ENCODE measurements at places on chromosomes 6 and 20.
A peak's percentile ranks its signal among the peaks of the same experiment; 100 is the strongest.

DNA sequence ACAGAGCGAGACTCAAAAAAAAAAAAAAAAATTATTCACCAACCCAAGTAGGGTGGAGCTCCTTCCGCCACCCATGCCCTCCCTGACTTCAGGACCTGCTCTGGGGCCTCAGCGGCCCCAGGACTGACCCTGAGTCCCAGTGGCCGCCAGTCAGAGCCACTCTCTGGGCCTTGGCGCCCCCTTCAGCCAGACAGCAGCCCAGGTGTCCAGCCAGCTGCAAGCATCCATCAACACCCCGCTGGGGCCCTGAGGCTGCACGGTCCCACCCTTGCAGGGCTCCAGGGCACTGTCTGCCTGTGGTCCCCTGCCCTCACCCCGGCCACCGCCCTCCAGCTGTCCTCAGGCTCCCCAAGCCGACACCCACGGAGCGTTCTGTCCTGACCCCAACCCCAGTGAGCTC is 11.4 kb upstream of the KCNQ2 start:
- DNase-seq: no peak

GRCh38 chr20:1184638-1185315 is at the start of gene TMEM74B:
Gene TMEM74B (minus strand): TSS chr20:1184981. CDS start chr20:1183801, 1,180 bp downstream.
- DNase-seq: no peak

- no peak for DNase-seq
These were observed 579 bp downstream of the LRFN2 start for GRCh38 chr6:40586369-40587201.

GRCh38 chr6:128111096-128111495 is 210.2 kb upstream of the THEMIS start:
- no peak for DNase-seq

GRCh38 chr6:162856885-162857284 is 129.1 kb downstream of the PACRG start:
- no peak for DNase-seq

- DNase-seq: peak; percentile 65
These were observed 61.5 kb upstream of the HDDC2 start for GRCh38 chr6:125363039-125363823.

DNA sequence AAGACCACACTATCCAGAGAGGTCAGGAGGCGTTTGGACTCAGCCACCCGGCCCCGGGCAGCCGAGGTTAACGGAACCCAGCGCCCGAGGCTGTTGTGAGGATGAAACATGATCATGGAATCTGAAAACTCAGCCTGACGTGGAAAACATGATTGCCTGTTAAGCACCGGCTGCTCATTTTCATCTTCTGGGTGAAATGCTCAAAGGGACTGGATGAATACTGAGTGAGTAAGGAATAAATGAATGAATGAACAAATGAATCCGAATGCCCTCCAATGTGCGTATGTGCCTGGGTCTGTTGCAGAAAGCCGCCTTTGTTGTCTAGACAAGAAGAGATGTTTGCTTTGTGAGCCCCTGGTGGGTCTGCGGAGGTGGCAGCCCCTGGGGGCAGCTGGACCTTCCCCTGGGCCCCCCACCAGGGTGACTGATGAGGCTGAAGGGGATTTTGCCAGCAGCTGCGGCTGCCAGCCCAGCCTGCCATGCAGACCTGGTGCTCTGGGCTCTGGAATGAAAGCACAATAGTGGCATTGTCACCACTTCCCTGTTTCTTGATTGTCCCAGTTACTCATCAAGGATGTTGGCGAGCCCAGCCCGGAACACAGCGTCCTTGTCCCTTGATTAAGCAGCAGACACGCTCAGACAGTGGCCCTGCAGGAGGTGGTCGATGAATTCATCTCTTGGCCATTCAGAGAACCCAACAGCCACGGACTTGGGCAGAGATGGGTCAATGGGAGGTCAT is 211.1 kb downstream of the ANKRD60 start:
- peak; percentile 65 for DNase-seq

GRCh38 chr20:9507544-9508239 is 6.7 kb upstream of the LAMP5 start:
- DNase-seq: peak; percentile 47

DNA sequence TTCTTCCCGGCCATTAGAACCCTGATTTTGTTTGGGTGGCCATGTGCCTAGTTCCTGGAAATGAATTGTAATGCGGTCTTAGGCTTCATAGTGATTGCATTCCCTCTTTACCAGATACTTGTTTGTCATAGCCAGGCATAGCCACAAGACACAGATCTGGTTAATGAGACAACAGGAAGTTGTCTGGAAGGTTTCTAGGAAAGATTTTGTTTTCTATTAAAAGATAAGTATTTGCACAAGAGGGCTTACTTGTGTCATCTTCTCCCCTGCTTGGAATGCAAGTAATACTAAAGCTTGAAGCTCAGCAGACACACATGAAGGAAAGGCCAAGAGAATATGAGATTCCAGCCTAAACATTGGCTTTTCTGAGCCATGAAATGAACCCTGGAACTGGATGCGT is 12.9 kb downstream of the FARS2 start:
- no peak for DNase-seq

DNA sequence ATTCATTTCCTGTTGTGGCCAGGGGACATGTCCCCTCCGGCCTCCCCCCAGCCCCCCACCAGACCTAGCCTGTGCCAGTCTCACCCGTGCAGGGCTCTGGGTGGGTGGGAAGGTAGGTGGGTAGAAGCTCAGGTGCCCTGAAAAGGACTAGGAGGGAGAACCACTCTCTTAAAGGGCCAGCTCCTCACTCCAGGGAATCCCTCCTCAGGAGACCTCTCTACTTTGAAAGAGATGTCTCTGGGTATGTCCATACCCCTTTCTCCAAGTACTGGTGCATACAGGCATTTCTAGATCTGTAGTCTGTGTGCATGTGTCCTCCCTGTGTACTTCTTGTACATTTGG is 60.8 kb upstream of the EPB41L1 start:
- DNase-seq: no peak

GRCh38 chr20:38307371-38308046 is 3.6 kb downstream of the BPI start:
- no peak for DNase-seq

GRCh38 chr6:36984581-36985416 is 1.2 kb downstream of the MTCH1 start:
- peak; percentile 79 for DNase-seq

GRCh38 chr6:152110886-152111820 is 303.7 kb downstream of the ESR1 start:
- DNase-seq: peak; percentile 85

DNA sequence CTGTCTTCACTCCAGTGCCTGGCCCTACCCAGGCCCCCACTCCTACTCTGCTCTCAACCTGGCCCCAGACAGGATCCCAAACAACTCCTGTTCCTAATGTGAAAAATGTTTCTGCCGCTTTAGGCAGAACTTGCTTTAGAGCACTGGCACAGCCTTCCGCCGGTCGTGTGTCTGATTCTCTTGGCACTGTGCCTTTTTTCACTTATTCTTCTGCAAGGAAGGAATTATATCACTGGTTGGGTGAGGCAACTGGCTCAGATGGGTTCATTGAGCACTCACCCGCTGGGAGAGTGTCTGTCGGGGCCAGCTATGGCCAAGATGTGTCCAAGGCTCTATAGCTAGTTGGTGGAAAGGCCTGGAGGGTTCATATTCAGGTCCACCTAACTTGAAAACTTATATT is 33.6 kb upstream of the HLA-A start:
- no peak for DNase-seq
